Activated T-cell treated with anti-CD3 and anti-CD28 coated beads, Interleukin-2, amount 50 U/mL, for 24 hours (primary cell): ENCODE measurements at places on chromosomes 1 and 21.
A peak's percentile ranks its signal among the peaks of the same experiment; 100 is the strongest.

DNA sequence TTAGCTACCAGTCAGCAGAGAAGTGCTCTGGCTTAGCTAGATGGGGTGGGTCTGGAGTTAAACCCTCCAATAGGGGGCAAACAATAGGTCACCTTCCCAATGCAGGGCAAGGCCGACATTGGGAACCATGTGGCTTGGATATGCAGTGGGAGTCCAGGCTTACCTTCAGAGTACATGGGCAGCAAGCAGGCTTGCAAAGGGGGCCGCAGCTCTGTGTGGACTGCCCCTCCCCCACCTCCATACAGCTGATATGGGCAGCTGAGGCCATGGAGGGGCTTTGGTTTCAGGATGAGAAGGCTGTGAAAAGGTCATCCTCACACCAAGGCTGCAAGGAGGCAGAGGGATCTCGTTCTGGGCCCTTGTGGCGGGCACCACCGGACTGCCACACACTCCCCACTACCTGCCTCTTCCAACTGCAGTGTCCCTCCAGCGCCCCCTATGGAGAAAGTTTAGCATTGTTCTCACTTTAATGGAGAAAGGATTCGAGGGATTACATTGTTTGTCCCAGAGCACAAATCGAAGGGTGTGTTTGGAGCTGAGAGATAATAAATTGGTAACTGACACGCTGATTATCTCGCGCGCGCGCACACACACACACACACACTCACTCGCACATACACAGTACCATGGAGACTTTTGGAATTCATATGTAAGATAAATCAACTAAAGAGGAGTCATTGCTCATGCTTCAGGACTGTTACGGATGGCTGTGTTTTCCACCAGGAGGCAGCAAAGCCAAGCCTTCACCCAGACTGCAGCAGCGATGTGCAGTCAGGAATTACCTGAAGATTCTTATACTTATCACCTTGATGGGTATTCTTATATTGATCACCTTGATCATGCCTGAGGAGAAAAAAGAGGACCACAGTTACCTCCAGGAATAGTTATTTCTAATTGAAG, 7.0 kb upstream of the SMCP start:
- no peak for DNase-seq

DNA sequence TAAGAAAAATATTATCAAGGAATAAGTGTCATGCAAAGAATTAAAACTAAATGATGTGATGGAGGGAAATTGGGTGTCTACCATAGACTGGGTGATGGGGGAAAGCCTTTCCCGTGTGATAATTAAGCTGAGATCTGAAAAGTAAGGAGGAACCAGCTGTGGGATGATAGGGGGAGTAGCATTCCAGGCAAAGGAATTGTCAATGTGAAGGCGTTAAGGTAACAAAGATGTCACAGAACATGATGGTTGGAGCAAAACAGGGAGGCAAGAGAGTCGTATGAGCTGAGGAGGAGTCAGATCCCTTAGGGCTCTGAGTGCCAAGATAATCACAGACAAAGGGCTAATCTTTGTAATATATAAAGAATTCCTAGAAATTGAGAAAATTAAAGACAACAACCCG, 170.1 kb downstream of the CDC7 start:
- DNase-seq, result no peak

DNA sequence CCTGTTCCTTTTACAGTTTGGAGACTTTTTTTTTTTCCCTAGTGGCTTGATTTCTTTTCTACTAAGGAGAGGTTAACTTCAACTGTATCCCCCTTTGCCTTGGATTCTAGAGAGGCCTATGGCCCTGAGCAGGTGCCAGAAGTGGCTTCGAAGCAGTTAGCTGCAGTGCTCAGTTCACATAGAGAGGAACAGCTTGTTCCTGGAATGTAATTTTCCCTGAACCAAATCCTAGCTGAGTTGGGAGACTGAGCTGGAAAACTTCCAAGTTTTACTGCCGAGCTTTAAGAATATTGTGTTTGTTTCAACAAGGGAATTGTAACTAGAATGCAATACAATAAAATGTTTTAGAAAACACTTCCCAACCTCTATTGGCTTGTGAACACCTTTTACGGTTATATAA, 17.5 kb downstream of the RD3 start:
- no peak for DNase-seq

- peak; percentile 67 for DNase-seq
Measured at GRCh38 chr1:12078938-12079861, 16.1 kb downstream of the TNFRSF8 start.

- DNase-seq, result no peak
Measured at GRCh38 chr1:226026833-226027232, 27.7 kb upstream of the SDE2 start.

GRCh38 chr1:247274605-247275256, 18.9 kb downstream of the VN1R5 start:
- DNase-seq, result no peak

- DNase-seq, result peak; percentile 75
Measured at GRCh38 chr1:41728403-41729202, 190.1 kb downstream of the HIVEP3 start.

GRCh38 chr1:82792151-82792550, 991.4 kb downstream of the ADGRL2 start:
- DNase-seq, result no peak

DNA sequence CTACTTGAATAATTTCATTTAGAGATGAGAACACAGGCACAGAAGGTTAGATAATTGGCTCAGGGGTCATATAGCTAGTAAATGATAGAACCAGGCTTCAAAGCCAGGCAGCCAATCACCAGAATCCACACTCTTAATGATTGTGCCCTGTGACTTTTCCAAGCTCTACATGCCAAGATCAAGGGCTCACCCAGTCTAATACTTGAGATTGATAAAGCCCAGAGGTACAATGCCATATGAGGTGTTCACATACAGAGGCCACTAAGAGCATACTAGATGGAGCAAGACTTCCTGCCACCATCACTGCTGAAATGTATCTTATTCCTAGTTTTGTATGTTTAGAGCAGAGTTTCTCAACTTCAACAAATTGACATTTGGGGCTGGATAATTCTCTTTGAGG, 40.9 kb upstream of the MCOLN3 start:
- no peak for DNase-seq

- peak; percentile 96 for DNase-seq
Measured at GRCh38 chr1:153963030-153963849, at the start of gene SLC39A1. SLC39A1 (minus strand) TSS chr1:153963537; CDS start chr1:153962715, 822 bp downstream.

- DNase-seq, result no peak
Measured at GRCh38 chr1:52365071-52365745, 797 bp downstream of the CC2D1B start.

GRCh38 chr1:66982561-66983260, 57.9 kb downstream of the MIER1 start:
- no peak for DNase-seq

GRCh38 chr1:185398599-185398998, 81.6 kb upstream of the IVNS1ABP start:
- no peak for DNase-seq

DNA sequence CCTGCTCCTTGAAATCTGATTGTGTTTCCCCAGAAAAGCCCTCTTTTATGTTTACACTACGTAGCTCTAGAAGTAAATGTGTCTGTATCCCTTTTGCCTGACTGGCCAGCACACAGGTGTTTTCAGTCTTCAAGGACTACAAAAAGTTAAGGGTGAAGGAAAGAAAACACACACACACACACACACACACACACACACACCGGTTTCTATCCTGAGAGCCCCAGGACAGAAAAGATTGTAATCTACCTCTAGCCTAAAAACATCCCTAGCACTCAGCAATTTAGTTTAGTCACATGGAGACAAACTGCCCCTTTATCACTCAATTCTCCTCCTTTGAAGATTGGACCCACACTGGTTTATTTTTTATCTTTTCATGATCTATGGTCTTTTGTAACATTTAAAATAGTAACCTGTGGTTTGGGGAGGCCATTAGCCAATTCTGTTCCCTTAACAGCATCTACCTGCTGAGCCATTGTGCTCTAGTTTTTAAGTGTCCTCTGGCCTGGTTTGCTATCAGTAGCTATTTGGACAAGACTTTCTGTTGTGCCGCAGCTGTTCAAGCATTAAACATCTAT, 15.8 kb upstream of the TRIM45 start:
- no peak for DNase-seq

GRCh38 chr1:232992227-232992626, 41.8 kb downstream of the NTPCR start:
- DNase-seq, result no peak

DNA sequence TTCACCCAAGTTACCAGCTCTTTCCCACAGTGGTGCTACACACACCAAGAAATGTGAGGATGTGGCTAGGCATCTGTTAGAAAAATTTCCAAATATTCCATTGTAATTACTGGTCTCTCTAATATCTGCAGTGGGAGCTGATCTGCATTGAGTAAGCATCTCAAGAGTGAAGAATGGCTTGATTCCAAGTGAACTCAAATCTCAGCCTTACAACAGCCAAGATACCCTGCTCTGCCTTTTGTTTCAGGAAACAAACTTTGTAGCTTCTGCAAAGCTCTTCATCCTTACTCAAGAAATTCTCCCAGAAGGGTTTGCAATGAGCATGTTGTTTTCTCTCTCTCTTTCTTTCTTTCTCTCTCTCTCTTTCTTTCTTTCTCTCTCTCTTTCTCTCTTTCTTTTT, 181.1 kb downstream of the FCRL5 start:
- no peak for DNase-seq

DNA sequence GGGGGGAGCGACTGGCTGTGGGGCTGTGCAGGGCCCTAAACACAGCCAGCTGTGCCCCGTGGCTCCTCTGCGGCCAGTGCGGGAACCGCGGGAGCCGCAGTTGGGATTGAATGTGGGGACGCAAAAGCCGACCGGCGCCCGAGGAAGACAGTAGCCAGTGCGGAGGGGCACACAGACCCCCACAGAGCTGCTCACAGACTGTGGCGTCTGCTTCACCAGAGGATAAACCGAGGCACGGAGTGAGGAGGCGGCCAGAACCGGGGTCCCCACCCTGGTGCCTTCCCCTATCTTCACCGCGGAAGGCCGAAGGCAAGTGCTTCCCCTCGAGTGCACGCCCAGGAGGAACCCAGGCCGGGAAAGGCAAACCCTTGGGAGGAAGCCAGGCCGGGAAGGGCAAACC, 8.7 kb upstream of the TMEM52 start:
- DNase-seq, result no peak

- DNase-seq, result peak; percentile 51
Measured at GRCh38 chr21:29195981-29196669, 65.7 kb downstream of the MAP3K7CL start.

- DNase-seq, result no peak
Measured at GRCh38 chr1:86906419-86906818, 7.5 kb downstream of the SELENOF start.

- no peak for DNase-seq
Measured at GRCh38 chr1:88043834-88044233, 640.2 kb upstream of the PKN2 start.

DNA sequence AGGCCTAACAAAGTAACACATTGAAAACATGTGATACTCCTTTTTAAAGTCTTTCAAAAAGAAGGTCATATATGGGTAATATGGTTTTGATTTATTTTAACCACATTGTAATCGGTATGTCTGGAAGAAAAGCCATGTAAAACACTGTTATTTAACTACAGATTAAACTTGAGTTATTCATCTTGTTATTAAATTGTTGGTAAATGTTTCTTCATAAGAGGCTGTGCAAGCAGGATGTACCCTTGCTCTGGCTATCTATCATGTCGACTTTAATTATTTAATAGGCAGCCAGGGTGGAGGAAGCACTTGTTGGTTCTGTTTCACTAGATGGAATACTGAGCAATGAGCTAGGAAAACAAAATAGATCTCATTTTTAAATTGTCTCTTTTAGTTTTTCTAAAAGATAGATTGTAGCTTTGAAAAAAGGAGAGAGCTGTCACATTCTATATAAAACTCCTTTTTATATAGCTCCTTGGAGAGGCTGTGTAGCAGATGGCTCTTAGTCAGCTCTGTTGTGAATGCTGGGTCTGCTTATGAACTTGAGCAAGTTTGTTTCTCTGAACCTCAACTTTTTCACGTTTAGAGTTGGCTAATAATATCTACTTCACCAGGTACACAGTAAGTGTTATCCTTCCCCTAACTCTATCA, 39.5 kb downstream of the LRRC8B start:
- DNase-seq, result no peak

GRCh38 chr1:95278173-95279006, 44.4 kb downstream of the RWDD3 start:
- no peak for DNase-seq

- DNase-seq, result no peak
Measured at GRCh38 chr21:44005593-44005992, 6.5 kb upstream of the TRAPPC10 start.

GRCh38 chr1:189803364-189803763, 674.3 kb downstream of the BRINP3 start:
- DNase-seq, result no peak

- no peak for DNase-seq
Measured at GRCh38 chr1:223704921-223705878, 7.1 kb upstream of the CAPN2 start.
